NCI-H460 (cell line): ENCODE measurements at places on chromosomes 2 and 18.

- no peak for DNase-seq
Observed at GRCh38 chr2:106664669-106665068, 177.5 kb downstream of the CD8B2 start.

GRCh38 chr18:58235001-58235436, 191.0 kb downstream of the NEDD4L start:
- DNase-seq = no peak

- DNase-seq = no peak
Observed at GRCh38 chr2:99886418-99886817, 256.0 kb downstream of the AFF3 start.

DNA sequence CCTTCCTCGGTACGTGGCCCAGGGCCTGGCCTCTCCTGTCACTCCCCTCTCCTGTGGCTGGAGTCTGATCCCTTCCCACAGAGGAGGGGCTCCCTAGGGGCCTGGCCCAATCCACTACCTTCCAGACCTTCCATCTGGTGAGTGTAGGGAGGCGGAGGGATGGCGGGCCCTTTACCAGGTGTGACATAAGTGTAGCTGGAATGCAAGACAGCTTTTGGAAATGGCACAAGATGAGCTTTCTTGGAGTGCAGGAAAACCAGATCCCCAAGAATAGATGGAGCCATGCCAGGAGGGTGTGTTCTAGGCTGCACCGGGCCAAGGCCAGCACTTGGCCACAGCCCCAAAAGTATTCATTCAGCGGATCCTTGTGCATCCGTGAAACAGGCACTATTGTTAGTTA, 30.1 kb downstream of the IGFBP5 start:
- no peak for DNase-seq

- DNase-seq = no peak
Observed at GRCh38 chr2:62038975-62039771, 133.7 kb downstream of the COMMD1 start.

- no peak for DNase-seq
Observed at GRCh38 chr2:71804281-71804751, 343.3 kb downstream of the CYP26B1 start.

- DNase-seq = no peak
Observed at GRCh38 chr18:12377556-12378197, 650 bp upstream of the AFG3L2 start.

GRCh38 chr2:138964418-138964817, 184.2 kb upstream of the NXPH2 start:
- no peak for DNase-seq

DNA sequence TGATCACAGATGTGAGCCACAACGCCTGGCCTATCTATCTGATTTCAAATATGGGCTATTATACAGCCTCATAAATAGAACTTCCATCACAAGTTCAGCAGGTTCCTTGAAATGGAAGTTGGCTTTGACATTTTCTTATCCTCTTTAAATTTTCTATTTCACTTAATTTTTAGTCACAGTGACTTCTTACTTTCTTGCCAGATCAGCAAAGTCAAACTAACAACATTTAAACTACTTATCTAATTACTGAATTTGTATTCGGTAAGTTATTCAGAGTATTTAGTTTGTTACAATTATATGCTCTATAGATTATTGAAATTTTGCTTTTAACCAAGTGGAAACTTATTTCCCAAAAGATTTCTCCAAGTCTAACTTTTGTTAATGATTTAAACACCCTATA, 108.2 kb downstream of the BAZ2B start:
- no peak for DNase-seq

DNA sequence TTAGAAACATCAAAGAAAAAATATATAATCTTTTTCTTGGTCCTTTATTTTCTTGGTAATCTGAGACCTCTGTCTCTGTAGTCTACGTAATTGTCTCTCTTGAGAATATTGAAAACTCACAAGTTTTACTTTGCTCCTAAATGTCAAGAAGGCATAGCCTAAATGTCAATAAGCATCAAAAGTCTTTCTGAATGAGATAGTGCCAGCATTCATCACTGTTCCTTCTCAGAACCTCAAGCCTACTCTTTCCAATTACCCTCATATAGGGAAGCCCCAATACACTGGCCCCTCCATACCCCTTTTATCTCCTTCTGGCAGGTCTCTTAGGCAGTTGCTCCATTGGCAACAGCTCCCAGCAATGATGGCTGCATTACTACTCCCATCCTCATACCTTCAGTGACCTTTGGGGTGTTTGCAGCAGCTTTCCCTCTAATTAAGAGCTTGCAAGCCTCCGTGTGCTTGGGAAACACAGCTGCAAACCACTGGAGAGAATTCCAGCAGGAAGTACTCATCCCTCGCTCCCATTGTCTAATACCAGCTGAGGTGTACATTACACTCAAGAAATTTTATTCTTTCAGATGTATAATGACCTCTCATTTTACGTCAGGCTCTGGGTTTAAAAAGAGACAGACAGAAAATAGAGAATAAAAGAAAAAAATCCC, 95.8 kb downstream of the KYNU start:
- no peak for DNase-seq

- no peak for DNase-seq
Observed at GRCh38 chr2:11077411-11077810, 77.9 kb upstream of the SLC66A3 start.

DNA sequence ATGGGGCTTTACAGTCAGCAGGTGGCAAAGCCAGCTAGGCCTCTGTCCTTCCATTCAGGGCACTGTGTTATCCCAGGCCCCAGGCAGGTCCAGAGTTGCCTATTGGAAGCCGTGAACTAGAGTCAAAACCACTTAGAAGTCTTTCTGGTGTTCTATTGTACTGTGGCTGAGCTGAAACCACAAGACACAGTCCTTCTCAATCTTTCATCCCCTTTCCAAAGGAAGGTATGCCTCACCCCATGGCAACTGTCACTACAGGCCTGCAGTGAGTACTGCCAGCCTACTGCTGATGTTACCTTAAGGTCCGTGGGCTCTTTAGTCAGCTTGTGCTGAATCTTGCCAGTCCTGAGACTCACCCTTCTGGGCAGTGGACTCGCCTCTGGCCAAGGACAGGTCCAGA, 181.6 kb downstream of the GULP1 start:
- no peak for DNase-seq

GRCh38 chr18:55249550-55249949, 290.3 kb upstream of the CCDC68 start:
- no peak for DNase-seq

DNA sequence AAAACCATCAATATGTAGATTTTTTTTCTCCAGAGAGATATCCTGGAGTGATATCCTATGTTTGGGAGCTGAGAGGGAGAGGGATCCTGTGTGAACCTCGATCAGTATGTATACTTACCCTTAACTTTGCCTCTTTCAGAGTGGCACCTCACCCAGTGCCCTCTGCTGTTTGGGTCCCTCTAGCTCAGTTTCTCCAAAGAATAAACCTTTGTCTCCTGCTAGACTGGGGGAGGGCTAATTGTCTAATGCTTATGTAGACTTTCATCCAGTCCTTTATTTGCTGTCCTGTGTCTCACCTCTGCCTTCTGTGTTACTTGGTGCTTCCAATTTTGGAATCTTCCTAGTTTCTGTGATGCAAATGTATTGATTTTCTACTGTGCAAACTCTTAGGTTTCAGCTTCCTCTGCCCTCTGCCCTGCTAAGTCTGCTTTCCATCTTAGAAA, 48.4 kb downstream of the MTX2 start:
- no peak for DNase-seq

GRCh38 chr2:149858901-149859634, 271.5 kb upstream of the MMADHC start:
- DNase-seq = no peak

DNA sequence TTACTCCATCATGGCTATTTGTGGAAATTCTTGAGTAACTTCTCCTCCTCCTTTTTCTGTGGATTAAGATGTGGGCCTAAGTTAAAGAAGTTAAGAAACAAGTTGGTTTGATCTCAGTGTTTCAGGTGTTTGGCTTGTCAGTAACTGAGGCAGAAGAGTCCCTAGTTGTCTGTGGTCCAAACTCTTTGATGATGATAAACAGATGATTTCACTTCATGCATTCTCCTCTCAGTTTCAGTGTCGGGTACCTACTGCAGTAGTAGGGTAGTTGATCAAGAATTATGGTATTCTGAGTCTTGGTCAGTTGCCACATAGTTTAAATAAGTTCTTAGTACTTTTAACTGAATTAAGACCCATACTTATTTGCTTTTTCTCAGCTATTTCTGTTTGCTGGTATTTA, 85.6 kb downstream of the NCOA1 start:
- no peak for DNase-seq

- DNase-seq = no peak
Observed at GRCh38 chr2:170607171-170607570, 108.0 kb upstream of the SP5 start.

- no peak for DNase-seq
Observed at GRCh38 chr2:17661460-17661859, 92.2 kb downstream of the SMC6 start.

- DNase-seq = no peak
Observed at GRCh38 chr18:25180973-25181548, 170.9 kb downstream of the ZNF521 start.

DNA sequence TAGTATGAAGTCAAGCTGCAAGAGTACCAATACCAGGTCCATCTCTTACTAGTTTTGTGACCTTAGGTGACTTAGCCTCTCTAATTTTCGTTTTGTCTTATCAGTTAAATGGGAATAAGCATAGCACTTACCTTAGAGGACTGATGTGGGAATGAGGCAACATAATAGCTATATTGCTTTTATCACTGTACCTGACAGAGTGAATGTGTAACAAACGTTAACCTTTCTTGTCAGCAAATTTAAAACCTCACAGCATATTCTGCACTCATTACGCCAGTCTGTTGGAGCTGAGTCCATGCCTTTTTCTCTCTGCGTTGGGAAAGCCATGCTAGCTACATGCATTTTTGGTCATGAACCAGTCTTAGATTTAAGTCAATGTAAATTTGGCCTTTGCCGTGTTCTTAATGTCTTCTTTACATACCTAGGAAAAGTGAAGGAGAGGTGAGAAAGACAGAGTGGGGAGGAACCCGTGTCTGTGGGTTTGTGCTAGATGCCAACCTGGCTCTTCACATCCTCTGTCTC, at the start of gene IL36B:
Gene IL36B, minus strand, starts transcription at position 472 of the 522 bp plus-strand sequence.
- DNase-seq = no peak

DNA sequence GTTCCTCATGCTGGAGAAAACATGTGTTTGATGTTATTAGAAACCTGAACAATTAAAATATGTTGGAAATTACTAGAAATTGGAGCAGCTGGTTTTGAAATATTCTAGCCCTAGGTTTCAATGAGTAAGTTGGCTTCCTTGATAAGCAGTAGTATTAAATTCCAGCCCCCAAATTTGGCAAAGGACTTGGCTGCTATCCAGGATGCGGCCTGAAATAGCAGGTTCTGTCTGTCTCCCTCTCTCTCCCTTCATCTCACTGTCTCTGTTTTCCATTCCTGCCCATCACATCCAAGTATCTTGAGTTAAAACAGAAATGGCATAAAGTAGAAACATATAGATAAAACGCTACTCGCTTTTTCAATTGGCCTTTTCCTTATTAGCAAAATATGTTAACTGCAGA, 20.9 kb upstream of the GPR45 start:
- no peak for DNase-seq

DNA sequence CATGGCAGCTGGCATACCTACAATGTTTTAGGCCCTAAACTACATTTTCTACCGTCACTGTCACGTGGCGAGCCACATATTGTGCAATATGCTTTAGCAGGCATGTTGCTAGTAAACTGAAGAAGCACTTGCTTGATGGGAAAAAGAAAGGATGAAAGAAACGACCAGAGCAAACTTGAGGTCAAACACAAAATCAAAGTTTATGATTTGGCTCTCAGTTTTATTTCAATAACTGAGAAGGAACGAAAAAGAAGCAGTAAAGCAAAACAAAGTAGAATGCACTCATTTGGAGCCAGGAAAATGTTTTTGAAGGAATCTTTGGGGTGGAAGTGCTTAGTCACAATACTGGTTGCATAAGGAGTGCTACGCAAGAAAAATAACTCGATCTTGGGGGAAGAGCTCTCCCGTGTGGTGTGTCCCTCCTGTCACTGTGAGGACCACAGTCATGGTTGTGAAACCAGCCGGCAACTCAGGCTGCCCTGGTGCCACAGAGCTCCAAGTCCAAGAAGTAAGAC, 349.8 kb downstream of the RBM43 start:
- DNase-seq = peak; percentile 69

DNA sequence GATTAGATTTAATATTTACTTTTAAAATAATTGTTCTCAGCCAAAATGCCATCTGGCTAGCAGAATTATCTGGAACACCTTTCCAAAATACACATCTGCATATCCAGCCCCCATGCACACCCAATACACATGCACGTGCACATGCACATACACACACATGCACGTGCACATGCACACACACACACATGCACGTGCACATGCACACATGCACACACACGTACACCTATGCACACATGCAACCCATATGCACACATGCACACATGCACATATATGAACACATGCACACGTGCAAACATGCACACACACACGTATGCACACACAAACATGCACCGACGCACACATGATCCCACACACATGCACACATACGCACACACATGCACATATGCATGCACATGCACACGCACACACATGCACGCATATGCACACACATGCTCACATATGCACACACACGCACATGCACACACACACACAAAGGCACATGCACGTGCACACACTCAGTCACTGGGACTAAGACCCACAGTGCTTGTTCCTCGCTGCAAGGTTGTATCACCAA, 53.5 kb downstream of the COPS8 start:
- DNase-seq = no peak

DNA sequence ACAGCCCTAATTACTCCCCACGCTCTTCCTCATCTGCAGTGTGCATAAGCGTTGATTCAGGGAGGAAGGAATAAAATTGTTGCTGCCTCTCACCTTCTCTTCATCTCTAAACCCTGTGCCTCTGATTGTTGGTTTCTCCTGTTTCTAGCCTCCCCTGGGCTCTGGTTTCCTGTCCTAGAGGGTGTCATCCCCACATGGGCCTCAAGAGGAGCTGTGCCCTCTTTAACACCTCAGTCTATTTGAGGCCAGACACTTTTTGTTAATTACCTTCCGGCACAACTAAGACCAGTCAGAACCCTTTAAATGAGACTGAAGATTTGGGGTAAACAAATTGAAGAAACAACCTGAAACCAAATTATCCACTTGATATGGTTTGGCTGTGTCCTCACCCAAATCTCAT, 9.7 kb downstream of the CTAGE1 start:
- no peak for DNase-seq

GRCh38 chr2:230627806-230628724, 84.6 kb upstream of the CAB39 start:
- DNase-seq = no peak

- DNase-seq = no peak
Observed at GRCh38 chr2:66440708-66441497, 6.0 kb downstream of the MEIS1 start.

- DNase-seq = no peak
Observed at GRCh38 chr18:48672671-48673340, 134.0 kb downstream of the CTIF start.

DNA sequence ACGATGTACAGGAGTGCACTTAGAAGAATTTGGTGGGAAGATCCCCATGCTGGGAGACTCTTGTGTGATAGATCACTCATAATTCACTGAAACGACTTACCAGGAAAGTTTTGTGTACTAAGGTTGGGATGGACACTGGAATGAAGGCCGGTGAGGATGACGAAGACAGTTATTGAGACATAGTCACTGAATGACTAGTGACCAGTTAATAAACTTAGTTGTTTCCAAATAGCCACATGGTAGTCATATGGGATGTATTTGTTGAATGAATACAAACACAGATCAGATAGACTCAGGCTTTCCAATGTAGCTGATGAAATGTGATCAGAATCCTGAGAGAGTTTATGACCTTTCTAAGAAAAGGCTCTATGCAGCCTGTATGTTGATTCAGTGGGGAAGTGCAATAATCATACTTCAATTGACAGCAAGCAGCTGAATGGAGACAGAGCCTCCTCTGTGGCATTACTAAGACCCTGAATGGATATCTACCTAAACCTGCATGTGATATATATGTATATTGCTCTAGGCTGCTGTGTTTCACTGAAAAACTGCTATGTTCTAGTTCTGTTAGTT, 20.4 kb downstream of the GDF7 start:
- no peak for DNase-seq
